ENCODE measurements at places on chromosomes 12 and 14. TPM values are rescaled to one million over a fixed set of nuclear protein-coding genes. Genes with fewer than 3 reads are reported as not detected.

DNA sequence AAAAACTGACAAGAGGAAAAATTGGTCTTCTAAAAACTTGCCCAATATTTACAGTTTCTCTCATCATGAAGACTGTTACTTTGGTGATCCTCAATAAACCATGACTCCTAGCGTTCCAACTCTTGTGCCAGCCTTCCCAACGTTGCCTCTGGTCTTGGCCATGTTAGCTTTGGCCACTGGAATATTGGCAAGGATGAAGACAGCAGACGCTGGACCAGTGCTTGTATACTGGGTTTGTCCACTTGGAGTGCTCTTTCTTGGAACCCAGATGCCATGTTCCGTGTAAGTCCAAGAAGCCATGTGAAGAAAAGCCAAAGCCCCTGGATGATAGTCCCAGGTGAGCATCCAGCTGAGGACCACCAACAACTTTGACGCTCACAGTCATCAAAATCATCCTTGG lies 379.6 kb downstream of the NUAK1 start:
- no peak for DNase-seq

DNA sequence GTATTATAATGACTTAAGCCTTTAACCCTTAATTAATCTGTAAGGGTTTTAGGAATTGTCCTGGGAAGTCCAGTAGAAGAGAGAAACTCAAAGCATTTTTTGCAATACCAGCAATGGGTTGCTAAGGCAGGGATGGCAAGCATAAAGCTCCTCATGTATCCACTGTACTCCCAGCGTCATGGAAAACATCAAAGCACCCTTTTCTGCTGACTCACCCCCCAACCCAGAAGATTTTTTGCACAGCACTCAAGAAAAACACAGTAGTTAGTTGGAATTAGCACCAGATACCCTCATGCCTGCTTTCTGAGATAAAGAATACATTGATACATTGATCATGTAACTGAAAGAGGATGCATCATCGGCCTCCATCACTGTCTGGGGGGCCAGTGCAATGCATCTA lies 199.1 kb upstream of the CNOT2 start:
- DNase-seq: no peak

DNA sequence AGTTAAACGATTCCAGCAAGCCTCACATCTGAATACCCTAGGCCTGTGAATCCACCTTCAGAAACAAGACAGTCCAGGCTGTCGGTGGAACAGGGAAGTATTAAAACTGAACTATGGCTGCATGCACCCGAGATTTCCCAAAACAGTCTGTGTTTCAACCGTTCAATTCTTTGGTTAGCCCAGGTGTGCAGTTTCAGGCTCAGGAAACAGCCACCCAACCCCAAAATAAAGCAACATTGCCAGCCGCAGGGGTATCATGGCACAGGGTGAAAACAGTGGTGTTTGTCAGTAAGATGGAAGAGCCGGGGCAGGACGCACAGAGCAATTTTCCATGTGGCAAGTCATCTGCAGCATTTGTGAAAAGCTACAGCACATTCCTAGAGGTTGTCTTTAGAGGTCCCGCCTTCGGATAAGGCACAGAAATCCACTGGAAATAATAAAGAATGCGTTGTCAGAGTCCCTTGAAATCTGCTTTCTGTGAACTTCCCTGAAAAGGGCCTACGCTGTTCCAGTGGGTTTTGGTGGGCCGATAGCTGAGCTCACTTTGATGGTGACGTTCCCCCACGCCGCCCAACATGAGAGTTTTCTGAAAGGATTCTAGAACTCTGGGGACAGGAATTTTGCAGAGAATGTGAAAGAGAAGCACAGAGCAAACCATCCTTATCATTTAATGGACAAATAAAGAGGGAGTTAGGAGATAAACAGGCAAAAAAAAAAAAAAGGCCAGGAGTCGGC lies 84.9 kb downstream of the BCL11B start:
- DNase-seq: no peak

GRCh38 chr14:54200726-54201125 lies 196.1 kb upstream of the CDKN3 start:
- DNase-seq: no peak

Gene BEGAIN
- not detected for total RNA-seq

Gene SLC39A9
- total RNA-seq: 94.2 TPM

Gene TAS2R30
- 5.8 TPM for total RNA-seq

All from Caco-2 (cell line).